Stimulated activated CD4-positive, alpha-beta T cell treated with anti-CD3 and anti-CD28 coated beads, Interleukin-12 subunit alpha, Interleukin-12 subunit beta, amount 100 ng/mL, for 48 hours (primary cell): ENCODE measurements at places on chromosomes 2 and 18.

DNA sequence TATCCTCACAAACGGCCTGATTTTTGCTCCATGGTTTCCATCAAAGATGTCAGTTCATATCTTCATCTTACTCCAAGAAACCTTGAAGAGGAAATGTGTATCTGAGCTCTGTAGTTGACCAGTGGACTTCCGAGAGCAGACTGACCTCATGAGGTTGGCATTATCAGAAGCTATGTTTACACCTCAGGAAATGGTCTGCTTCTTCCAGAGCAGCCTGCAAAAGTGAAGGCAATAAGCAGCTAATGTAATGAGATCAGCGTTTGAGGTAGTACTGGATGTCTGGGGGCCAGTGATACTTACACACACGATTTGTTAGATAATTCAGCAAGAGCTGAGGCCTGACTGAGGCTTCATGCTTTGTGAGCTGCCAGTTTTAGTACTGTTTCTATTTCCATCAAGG, 189.7 kb downstream of the LRRTM1 start:
- DNase-seq: no peak

DNA sequence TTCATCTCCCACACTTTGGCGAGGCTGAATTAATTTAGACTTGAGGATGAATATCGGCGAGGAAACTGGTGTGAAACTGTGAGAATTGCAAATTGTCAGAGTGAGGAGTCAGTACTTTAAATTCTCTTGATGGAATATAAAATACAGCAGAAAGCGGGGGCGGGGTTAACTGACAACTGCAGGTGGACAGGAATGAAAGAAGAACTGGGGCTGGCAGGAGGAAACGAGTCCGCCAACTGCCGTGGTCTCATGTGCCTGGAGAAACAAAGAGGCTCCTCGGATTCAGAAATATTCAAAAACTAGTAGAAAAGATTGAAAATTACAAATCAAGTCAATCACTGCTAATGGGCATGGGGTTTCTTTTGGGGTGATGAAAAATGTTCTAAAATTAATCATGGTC, 44.3 kb downstream of the MOGAT1 start:
- DNase-seq: no peak

DNA sequence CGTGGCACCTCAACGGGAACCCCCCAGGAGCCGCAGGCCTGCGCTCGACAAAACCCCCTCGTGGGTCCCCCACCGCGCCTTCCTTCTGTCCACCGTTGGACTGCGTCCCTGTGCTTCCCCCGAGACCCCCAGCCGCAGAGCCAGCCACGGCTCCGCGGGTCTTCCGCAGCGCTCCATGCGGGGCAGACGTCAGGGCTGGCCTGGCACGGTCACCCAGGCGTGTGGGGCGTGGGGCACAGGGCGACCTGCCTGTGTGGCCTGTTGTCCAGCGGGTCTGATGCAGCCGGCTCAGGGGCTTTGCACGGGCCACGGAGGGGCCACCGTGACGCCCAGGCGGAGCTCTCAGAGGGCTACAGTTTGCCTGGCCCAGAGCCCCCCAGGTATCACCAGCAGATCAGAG, 11.0 kb downstream of the NFATC1 start:
- no peak for DNase-seq

GRCh38 chr18:58080451-58080850, 36.4 kb downstream of the NEDD4L start:
- DNase-seq: no peak

GRCh38 chr18:10247021-10247741, 207.3 kb upstream of the APCDD1 start:
- DNase-seq: no peak

DNA sequence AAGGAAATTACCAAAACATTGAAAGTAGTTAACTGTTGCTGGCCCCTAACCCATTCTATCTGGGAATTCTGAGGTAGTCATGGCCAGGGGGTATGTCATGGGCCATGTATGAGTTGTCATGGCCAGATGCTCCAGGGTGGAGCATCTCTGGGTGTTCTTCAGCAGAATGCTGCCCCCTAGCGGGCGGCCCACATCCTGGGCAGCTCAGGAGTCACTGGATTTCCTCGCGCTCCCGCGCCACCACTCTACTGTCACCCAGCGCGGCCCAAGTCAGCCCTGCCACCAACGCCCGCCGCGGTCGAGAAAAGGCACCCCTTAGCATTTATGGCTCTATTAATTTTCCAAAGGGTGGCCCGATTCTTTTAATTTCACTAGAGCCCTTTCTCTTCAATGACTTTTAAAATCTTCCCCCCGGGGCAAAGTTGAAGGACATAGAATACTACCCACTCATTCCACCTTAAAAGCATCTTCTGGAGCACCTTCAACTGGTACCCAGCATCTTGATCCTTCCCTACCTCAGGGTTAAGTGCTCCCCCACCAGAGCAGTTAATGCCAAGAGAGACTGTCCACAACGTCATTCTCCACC, 41.6 kb downstream of the PKDCC start:
- peak; percentile 74 for DNase-seq

DNA sequence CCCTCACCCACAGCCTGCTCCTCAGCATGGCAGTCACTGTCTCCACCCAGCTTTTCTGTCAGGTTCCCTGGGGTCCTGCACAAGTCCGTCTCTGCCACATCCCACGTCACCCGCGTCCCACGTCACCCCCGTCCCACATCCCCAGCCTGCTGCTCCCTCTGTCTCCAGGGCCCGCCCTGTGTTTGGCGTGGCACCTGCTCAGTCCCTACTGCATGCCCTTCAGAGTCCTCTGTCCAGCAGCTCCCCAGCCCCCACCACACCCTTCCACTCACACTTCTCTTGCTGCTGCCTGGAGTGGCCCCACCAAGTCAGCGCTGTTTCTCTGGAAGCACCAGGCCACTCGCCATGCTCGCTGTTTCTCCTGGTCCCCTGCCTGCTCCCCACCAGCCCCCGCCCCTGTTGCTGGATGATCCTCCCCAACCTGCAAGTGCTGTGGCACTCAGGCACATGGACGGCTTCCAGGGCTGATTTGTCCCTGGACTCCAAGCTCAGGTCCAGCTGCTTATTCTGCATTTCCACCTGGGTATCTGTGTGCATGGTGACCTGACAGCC, 18.8 kb downstream of the ATG4B start:
- DNase-seq: no peak

GRCh38 chr18:63273222-63273927, 46.2 kb downstream of the BCL2 start:
- DNase-seq: no peak

GRCh38 chr2:58686776-58687175, 445.7 kb upstream of the FANCL start:
- no peak for DNase-seq

- DNase-seq: no peak
Measured at GRCh38 chr2:191411472-191411871, 166.3 kb downstream of the MYO1B start.

GRCh38 chr18:48543228-48543627, 4.4 kb downstream of the CTIF start:
- no peak for DNase-seq

- no peak for DNase-seq
Measured at GRCh38 chr2:38381381-38382143, 4.5 kb upstream of the ATL2 start.

DNA sequence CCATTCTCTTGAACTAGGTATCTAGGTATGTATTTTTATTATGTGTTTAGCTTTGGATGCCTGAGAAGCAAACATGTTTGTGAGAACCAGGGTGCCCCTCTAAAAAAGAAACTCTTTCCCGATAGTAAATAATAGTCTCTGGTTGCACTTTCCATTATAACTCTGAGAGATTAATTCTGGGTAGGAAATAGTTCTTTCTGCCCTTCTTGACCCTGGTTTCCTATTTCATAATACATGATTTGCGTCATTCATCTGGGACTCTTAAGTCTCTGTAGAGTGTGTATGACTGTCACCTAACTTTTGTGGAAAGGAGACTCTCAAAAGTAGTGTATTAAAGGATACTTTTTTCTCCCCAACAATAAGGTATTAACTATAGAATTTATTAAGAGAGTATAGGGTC, 31.5 kb downstream of the ACSL3 start:
- no peak for DNase-seq

DNA sequence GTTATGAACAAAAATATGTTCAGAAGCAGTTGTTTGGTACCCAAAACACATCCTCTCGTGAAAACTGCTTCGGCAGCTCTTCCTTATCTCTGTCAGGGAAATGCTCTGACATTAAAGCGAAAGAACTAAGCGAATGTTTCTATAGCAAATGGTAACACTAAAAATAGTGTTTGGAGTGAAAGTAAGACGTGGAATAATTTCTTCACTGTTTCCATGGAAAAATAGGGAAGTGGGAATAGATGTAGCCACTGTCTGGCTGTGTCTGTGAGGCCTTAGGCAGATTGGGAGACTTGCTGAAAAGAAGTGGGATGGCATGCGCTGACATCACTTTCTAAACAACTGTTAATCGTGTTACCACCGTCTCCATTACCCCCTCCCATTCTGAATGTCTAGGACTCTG, 11.5 kb upstream of the CRACDL start:
- no peak for DNase-seq

- DNase-seq: no peak
Measured at GRCh38 chr2:147438882-147439281, 405.9 kb upstream of the ACVR2A start.

GRCh38 chr2:54558188-54559005, 102.3 kb downstream of the SPTBN1 start:
- no peak for DNase-seq

GRCh38 chr18:25962176-25962575, 128.2 kb downstream of the SS18 start:
- no peak for DNase-seq

GRCh38 chr2:134758633-134759032, 39.8 kb upstream of the TMEM163 start:
- DNase-seq: no peak

- no peak for DNase-seq
Measured at GRCh38 chr2:65278531-65278981, 50.9 kb downstream of the ACTR2 start.

DNA sequence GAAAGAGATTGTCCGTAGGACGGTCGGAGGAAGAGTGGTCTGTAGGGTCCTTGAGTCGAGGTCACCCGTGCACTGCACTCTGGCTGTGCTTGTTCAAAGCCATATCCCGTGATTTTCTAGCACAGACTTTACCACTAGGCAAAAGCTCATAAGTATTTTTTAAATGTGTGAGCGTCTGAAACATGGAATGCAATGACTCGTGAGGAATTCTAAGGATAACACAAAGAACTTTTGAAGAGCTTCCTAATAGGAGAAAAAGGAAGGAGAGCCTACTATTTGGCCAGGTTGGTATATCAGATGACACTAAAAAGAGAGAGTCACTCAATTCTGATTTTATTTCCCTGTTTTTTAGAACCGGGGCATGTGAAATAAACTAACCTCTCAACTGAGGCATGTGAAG, 68.3 kb downstream of the CD28 start:
- DNase-seq: no peak

- no peak for DNase-seq
Measured at GRCh38 chr2:199962203-199962602, 6.8 kb downstream of the MAIP1 start.

DNA sequence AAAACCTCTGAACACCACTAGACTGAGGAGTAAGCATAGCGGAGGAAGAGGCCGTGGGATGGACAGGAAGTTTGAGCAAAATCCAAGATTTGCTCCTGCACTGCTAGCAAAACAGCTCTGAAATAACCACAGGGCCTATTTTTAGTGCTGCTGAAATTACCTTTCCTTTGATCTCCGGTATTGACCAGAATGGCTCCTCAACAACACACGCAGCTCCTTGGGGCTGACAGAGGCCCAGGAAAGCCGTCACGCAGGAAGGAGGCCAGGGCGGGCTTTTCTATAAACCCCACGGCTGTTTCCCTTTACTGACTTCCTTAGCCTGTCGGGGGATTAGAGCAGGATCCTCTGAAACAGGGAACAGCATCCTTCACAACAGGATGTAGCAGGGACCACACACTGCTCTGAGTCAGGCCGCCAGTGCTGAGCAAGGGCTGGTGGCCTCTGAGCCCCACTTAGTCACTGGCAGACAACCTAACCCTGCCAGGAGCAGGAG, 80.8 kb upstream of the LCLAT1 start:
- peak; percentile 26 for DNase-seq

- no peak for DNase-seq
Measured at GRCh38 chr2:119983108-119983507, 29.8 kb upstream of the EPB41L5 start.

DNA sequence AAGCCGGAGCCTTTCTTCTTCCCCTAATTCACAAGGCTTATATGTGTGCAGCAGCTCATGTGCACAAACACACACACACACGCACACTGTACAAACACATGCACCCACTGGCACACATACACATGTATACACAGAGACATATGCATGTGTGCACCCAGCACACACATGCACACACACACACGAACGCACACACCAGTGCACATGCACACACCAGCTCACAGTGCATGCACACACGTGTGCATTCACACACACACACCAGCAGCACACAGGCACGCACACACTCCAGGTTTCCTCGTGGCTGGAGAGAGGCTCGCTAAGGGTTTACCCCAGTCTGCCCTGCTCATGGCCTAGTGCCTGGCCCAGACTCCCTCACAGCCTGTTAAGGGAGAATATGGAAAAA, 234.0 kb downstream of the EIPR1 start:
- no peak for DNase-seq

DNA sequence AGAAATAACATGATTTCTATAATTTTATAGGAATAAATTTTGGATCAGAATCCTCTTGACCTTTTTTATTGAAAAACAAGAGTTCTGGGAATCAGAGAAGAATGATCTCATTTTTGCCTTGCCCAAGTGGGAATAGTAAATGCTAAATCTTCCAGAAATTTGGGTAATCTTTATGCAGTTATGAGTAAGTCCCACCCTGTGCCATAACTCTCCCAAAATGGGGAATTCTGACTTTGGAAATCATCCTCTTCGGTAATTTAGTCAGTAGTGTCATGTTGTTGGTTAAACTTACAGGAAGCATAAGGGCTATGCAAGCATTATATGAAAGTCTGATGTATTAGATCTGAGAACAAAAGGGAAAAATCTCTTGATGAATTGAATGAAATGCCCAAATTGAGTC, 20.6 kb upstream of the ARHGAP28 start:
- no peak for DNase-seq

GRCh38 chr2:237669283-237669627, 41.9 kb downstream of the LRRFIP1 start:
- no peak for DNase-seq

GRCh38 chr18:34965108-34965507, 76.1 kb upstream of the MAPRE2 start:
- DNase-seq: no peak
